ENCODE measurements at places on chromosomes 5 and 9.

GRCh38 chr9:117425566-117425965, 10.7 kb upstream of the ASTN2 start:
- no peak for DNase-seq

GRCh38 chr5:179608131-179608581, 15.3 kb downstream of the HNRNPH1 start:
- no peak for DNase-seq

GRCh38 chr9:133563291-133563796, 28.8 kb downstream of the ADAMTSL2 start:
- no peak for DNase-seq

DNA sequence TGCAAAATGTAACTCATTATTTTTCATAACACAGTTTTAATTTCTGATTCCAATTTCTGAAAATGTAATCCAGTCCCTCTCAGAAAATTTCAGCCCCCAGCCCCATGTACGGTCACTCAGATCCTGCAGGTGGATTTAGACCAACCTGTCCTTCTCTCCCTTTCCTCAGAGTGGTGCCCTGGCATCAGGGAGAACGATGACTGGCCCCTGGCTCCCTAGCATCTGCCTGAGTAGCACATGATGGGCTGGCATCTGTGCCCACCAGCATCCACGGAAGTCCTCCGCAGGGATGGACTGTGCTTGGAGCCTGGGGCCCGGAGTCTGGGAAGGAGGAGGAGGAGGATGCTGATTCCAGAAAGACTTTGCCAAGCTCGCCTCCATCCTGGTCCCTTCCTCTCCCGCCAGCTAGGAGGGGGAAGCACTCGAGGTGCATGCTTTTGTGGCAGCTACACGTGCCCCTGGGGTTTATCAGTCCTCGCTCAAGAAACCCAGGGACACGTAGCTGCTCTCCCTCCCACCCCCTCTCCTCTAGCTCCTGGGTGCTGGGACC, 54.4 kb upstream of the RUFY1 start:
- no peak for DNase-seq

DNA sequence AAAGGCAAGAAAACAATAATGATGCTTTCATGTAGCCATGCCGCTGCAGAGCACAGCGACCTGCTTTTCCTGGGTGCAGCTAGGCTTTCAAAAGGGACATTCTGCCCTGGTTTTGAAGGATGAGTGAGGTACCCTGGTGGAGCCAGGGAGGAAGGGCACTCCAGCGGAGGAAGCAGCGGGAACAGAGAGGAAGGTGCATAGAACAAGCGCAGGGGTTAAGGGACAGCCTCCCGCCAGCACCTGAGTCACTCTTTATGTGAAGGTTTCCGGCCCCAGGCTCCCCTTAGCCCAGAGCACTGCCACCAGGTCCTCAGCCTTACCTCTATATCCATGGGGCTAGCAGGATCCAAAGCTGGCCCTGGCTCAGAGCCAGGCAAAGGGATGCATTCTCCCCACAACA, 221.1 kb downstream of the CDK5RAP2 start:
- DNase-seq: no peak

DNA sequence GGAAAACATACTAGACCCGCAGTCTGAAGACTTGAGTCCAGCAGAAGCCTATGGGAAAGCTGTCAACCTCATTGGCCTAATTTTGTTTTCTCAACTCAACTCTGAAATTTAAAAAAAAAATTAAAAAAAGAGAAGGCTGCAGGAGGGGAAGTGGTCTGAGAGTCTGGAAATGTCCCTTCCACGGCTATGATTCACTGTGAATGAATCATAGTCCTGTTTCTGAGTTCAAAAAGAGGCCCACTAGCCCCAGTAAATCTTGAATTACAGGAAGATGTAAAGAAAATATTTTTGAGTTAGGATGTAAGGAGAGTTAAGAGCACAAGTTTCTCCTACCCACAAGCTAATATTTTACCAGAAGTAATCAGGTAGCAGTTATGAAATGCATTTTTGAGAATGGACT, 565.5 kb upstream of the DMAC1 start:
- DNase-seq: no peak

DNA sequence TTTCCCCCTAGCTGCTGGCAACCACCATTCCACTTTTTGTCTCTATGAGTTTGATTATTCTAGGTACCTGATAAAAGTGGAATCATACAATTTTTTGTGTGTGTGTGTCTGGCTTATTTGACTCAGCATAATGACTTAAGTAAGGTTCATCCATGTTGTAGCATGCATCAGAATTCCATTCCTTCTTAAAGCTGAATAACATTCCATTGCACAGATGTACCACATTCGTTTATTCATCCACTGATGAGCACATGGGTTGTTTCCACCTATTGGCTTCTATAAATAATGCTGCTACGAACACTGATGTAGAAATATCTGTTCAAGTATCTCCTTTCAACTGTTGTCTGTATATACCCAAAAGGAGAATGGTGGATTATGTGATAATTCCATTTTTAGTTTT, 33.7 kb downstream of the AP3B1 start:
- DNase-seq: no peak
